ENCODE measurements at places on chromosomes 1 and 21.

GRCh38 chr1:211623515-211623914 lies 44.6 kb upstream of the SLC30A1 start:
- DNase-seq: no peak

GRCh38 chr1:192639607-192640368 lies 3.8 kb downstream of the RGS13 start:
- DNase-seq: no peak

GRCh38 chr1:89688607-89689006 lies 55.7 kb downstream of the LRRC8C start:
- no peak for DNase-seq

DNA sequence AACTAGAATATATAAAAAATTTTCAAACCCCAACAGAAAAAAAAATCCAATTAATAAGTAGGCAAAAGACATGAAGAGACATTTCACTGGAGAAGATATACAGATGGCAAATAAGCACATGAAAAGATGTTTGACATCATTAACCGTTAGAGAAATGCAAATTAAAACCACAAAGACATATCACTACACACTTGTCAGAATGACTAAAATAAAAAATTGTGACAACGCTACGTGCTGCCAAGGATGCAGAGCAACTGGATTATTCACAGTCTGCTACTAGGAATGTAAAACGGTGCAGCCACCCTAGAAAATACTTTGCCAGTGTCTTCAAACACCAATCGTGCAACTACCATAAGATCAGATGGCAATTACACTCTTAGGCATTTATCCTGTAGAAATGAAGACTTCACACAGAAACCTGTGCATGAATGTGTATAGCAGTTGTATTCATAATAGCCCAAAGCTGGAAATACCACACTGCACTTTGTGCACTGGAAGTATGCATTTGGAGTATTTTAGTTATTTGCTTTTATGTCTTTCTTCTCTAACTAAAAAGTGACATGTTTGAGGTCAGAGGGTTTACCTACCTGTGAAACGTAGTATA lies 75.3 kb upstream of the PALMD start:
- no peak for DNase-seq

DNA sequence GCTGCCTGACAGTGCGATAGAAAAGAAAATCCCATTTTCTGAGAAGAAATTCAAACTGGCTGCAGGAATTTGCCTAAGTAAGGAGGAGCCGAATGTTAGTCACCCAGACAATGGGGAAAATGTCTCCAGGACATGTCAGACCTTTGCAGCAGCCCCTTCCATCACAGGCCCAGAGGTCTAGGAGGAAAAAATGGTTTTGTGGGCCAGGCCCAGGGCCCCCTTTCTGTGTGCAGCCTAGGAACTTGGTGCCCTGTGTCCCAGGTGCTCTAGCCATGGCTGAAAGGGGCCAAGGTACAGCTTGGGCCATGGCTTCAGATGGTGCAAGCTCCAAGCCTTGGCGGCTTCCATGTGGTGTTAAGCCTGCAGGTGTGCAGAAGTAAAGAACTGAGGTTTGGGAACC lies 14.6 kb downstream of the ZBTB21 start:
- no peak for DNase-seq

DNA sequence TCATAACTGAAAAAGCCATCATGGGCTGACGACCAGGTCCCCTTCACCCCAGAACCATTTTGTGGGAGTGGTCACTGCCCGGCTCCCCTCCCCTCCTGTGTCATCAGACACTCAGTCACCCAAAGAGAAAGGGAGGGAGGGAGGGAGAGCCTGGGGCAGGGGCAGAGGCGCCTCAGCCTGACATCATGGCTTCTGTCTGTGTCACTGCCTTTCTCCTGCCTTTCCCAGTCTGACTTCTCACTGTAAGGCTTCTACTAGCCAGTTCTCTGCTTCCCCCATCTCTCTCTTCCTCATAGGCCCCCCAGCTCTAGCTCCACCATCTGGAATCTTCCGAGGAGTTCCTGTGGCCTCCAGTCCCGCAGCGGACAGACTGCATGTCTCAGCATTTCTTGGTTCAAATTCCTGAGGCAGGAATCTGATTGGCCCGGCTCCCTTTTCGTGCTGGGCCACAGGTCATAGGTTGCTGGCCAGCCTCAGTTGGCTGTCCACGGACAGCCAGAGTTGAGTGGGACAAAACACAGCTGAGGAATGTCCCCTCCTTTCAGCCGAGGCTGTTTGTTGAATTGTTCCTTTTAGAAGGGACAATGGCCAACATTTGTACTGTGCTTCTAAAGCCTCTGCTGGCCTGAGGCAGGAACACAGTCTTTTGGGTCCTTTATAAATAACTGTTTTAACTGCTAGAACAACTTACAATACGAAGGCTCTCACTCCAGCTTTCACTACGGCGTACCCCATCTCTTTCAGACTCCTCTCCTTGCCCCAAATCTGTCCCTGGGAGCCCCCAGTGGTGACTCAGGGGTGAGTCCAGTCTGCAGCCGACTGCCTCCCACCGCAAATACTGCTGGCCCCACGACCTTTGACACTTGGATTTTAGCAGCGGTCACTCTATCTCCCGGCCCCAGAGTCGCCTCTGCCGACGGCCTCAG lies 18.7 kb upstream of the KANK4 start:
- no peak for DNase-seq
